ENCODE measurements at places on chromosomes 6 and 20.

DNA sequence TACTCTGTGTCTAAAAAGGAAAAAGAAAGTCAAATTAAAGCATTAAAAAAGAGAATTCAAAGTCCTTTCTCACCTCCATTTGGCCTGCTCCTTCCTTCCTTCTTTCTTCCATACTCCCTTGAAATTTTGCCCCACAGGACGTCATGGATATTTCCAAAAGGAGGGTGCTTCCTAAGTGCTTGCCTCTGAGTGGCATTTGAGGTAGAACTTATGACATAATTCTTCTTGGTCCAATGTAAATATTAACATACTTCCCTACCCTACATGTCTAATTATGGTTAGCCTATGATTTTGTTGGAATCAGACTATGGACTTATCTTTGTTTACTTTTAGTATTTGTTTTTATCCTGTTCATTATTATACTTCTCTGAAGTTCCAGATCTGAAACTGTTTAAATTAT lies 132.3 kb downstream of the PFDN4 start:
- DNase-seq: no peak

- DNase-seq: no peak
These were observed 32.4 kb upstream of the RPP40 start for GRCh38 chr6:5036269-5036668.

DNA sequence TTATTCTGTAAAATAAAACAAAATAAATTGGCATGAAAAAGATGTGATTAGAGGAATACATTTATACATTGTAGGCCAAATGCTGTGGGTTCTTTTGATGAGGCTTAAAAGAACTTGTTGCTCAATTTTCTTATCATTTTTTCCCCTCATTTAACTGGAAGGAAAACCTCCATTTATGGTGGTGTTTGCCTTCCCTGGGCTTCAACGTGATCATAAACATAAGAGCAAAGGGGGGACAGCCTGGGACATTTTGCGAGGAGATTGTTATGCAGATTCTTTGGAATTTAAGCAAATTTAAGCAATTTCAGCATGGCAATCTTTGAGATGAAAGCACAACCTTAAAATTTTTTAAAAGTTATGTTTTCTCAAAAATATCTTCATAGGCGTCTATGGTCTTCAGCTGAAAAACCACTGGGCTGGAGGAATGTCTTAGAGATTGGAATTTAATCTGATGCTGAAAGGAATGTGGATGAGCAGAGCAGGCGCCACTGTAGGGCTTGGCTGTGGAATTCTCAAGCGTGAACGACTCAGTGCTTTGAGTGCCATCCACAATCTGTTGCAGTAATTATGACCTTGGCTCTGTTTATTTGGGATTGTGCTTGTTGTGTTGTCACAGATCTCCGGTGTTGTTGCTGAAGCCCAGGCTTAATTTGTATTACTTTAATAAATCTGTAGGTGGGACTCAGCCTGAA lies 149.4 kb upstream of the MLIP start:
- no peak for DNase-seq

DNA sequence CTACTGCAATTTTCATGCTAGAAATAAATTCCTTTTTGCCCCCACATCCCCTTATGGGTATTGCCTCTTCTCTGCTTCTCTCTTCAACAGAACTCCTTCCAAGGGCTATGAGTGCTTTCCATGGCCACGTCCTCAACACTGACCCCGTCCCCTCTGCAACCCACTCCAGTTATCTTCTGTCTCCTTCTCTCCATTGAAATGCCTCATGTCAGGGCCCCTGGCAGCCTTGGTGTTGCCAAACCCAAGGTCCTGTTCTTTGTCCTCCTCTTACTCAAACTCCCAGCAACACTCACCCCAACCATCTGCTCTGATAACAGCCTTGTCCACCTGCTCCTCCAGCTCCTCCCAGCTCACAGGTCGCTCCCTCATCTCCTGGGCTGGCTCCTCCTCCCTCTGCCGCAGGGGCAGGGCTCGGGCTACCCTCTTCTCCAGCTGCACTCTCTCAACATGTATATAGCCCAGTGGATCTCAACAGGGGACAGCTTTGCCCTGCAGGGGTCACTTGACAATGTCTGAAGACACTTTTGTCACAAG lies 196.1 kb upstream of the QKI start:
- DNase-seq: no peak

- DNase-seq: no peak
These were observed 43.1 kb downstream of the ZNF217 start for GRCh38 chr20:53550280-53551187.

DNA sequence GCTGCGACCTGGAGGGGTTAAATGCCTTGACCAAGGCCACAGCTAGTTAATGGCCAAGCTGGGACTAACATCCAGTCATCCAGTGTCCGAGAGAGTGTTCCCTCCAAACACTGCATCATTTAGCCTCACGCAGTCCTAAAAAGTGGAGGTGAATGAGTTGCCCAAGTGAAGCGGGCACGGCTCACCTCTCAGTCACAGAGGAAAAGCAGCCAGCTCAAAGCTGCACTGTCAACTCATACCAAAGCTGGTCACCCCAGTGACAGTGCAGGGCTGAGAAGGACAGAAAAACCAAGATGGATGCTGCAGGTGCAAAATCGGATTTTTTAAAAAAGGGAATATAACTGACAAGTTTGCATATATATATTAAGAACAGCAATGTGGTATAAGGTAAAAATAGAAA lies 168.5 kb downstream of the SYNDIG1 start:
- DNase-seq: no peak

DNA sequence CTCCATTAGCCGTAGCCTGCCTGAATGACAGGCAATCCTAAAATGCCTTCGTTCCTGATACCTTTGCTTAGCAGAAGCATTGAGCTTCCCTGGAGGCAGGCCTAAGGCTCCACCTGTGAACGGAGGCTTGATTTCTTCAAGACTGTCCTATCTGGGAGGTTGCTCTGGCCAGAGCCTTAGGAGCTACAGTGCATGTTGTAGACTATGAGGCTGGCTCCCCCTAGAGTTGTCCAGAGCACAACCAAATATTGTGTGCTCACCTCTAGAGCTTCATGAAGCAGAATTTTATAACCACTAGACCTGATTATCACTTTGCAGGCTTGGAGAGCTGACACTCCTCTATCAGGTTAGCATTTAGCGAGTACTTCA lies 217.8 kb downstream of the MAFB start:
- DNase-seq: no peak

GRCh38 chr6:108200631-108201030 lies 34.8 kb downstream of the NR2E1 start:
- DNase-seq: no peak

DNA sequence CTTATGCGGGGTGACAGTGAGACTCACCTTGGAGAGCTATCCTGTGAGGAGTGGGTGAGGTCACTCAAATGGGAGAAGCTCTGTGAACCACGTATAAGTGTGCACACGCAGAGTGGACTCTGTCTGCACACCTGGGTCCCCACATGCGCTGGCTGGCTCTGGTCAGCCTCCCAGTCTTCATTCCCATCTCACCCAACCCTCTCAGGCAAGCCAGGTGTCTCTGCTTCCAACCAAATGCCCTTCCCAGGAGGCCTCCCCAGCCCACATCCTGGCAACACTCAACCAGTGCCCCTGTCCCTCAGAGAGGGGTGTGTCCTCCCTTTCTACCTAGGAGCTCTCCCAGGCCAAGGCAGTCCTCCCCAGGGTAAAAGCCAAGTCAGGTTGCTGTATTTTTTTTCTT lies 8.0 kb upstream of the PI16 start:
- no peak for DNase-seq

GRCh38 chr6:99611148-99611547 lies 4.5 kb downstream of the PRDM13 start:
- no peak for DNase-seq

DNA sequence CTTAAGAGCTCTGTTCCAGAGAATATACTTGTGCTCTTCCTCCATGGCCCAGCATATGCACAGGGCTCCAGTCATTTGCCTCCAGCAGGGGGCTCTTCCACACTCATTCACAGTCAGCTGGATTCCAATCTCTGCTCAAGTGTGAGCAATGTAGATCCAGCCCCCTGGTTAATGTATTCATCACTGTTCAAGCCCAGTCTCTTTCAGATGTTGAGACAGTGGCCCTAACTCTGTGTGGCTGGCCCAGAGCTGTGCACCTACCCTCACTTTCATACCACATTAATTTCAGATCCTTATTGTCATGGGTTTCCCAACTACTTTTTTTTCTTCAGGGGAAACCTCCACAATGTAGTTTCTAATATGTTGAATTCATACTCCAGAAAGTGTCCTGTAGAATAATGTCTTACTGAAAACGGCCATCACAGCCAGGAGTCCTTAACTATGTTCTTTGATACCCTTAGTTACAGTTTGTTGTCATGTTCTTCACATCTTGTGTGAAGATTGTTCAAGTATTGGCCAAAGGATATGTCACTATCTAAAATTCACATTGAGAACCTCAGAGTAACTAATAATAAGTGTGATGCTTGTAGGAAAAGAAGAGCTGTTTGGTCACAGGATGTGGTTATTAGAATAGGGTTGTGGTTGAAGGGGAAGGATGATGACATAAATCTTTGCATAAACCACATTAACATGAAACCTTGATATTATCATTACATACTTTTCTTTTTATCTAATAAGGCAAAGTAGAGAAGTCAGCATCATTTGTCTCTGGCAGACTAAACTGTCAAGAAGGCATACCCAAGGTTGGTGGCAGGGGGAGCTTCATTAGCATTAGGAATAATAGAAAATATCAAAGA lies 14.4 kb upstream of the HLA-DQA1 start:
- DNase-seq: no peak

DNA sequence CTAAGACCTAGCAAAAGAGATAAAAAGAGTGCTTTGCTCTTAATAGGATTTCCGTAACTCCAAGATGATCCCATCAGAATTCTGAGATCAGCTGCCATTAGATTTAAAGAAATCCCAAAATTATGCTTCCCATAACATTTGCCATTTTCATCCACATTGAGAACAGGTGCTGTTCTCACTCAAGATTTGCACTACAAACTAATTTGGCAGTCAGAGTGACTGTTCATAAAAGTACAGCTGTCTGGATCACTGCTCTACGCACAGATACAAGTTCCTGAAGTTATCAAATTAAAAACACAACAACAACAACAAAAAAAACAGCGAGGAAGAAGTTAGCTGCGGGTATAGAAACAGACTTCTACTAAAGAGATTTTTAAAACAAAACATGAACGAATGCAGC lies 58.1 kb downstream of the ASCC3 start:
- no peak for DNase-seq

DNA sequence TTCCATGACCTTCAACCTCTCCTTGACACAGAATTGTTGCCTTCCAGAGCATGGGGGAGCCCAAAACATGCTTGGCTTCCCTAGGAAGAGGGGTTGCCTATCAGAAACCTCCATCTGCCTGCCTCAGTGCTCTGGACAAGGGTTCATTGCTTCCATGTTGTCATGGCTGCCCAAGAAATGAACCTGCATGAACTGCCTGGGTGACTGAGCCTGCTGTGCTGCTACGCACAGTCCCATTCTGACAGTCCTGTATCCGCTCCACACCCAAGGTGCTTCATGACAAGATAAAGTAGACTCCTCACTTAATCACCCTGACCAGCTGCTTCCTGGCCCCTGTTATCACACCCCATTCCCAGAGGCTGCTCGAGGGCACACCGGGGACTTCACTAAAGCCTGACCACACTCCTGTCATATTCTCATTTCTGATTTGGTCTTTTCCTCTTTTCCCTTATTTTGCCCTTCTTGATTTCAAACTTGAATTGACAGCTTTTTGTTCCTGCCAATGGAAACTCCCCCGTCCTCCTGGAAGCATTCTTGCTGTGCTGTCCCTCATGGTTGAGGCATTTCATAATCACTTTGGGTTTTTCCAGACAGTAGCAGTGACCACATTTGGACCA lies 31.9 kb downstream of the GMPR start:
- DNase-seq: no peak

DNA sequence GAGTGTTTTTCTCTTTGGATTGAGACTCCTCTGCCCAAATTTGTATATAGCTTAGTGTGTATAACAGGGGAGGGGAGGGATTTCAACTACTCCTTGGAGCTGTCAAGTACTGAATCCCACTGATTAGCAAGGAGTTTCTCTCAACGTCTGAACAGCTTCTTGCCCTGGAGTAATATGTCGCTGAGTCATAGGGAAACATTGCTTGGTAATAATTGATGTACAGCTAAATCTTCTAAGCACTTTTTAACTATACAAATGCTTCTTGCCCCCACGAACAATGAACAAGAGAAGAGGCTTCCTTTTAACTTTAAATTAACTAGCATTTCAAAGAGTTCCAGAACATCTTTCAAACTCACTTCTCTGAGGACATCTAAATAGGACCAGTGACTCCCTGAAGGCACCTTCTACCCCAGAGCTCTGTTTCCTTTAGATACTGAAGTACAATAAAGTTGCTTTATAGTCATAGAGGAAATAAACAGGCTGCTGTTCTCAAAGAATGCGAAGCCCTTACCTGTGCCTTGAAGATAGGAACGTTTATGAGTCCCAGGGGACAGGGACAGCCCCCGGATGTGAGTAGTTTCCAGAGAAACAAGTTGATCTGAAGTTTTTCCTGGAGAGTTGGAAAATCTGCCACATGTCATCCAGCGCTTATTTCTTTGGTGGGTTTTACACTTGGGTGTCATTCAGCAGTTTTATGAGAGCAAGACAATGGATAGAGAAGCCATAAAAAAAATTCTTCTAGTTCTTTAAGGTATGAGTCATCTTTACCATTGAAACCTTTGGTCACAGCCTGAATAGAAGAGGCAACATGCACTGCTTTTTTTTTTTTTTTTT lies 462.5 kb upstream of the BTBD3 start:
- DNase-seq: no peak

- DNase-seq: no peak
These were observed 2.5 kb upstream of the PPP2R5D start for GRCh38 chr6:42981836-42982235.

- DNase-seq: no peak
These were observed 636 bp downstream of the RTF2 start for GRCh38 chr20:56469077-56469449.

GRCh38 chr6:47681201-47681990 lies 17.0 kb upstream of the ADGRF4 start:
- DNase-seq: no peak

- DNase-seq: no peak
These were observed 59.2 kb upstream of the FOXO3 start for GRCh38 chr6:108501559-108501958.

DNA sequence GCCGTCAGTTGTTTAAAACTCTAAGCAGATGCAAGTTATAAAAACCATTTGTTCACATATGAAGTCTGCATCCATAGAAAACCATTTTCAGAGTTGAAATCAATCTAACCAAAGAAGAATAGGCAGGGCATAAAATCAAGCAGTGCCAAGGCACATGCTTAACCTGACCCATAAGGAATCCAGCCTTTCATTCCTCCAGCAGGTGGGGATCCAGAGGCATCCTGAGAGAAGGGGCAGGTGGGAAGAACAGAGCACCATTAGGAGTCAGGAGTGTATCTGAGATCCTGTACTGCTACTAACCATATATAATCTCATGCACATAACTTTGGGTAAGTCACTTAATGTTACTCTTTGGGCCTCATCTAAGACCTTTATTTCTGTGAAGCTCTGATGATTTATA lies 29.4 kb upstream of the FOXO3 start:
- DNase-seq: no peak
